ENCODE measurements at places on chromosomes 7 and 10.
A peak's percentile ranks its signal among the peaks of the same experiment; 100 is the strongest.

DNA sequence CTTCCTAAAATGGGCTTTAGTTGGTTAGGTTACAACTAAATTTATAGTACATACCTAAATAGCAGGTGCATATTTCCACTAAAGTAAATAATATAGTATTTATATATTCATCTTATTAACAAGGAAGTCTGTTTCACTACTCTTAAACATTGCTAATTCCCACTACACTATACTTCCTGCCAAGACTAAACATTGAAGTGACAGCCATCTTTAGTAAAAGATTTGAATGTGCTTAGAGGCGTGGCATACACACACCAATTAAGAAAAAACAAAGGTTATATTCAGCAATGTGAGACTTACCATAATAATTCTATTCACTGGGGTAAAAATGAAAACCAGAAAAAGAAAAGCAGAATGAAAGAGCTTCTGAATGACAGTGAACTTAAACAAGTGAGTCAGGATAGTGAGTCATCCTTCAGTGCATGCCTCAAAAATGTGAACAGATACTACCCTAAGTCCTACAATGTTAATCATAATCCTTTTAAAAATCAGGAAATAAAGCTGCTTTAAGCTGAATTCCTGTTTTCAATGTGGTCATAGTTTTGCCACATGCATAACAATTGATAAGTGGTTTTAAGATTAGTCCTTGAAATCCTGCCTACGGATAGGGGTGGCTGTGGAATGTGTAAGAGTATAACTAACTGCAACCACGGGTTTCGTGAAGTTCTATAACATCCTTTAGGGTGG lies 59.4 kb downstream of the USP6NL start:
- peak overlapping the region; percentile 63 for H3K27ac ChIP-seq
- peak; percentile 32 for DNase-seq
- H3K36me3 ChIP-seq: no peaks in the 10 kb centered on the region
- H3K4me1 ChIP-seq: peaks cover 23% of the 10 kb centered on the region
- no peak overlapping the region for H3K4me3 ChIP-seq
- H3K27me3 ChIP-seq: no peaks in the 10 kb centered on the region

DNA sequence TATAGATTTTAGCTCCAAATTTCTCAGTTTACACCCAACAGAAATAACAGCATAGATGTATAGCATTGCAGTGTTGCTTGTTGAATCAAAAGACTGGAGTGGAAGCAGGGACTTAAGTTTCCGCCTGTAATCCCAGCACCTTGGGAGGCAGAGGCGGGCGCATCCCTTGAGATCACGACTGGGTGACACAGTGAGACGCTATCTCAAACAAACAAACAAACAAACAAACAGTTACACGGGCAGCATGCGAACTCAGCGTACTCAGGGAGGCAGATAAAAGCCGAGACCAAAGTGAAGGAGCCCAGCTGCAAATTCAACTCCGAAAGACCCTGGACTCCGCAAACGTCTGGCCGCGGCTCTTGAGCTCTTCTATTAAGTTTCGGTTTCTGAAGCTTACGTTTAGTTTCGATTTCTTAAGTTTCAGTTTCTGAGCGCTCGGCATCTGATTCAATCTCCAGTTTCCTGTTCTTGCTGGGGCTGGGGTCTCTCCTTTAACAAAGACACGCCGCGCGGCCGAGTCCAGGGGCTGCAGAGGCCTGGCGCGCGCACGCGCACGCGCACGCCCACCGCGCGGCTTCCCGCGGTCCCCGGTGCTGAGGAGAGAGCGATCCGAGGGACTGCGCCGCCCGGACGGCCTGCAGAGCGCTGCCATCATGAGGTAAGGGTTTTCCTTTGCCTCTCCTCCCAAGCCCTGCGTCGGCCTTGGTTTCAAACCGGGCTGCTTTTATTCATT lies at the start of gene IFIT5:
Gene IFIT5 (plus strand): TSS at position 423 of the 733 bp plus-strand sequence. CDS start 231 bp downstream, at position 654.
- no peaks in the 10 kb centered on the region for H3K27me3 ChIP-seq
- H3K4me3 ChIP-seq: peak within 1 kb of the TSS; percentile 54
- 0 out of 3 replicates have a peak within 1 kb of the TSS, but pooled peaks have one; percentile 10 for H3K27ac ChIP-seq
- peak; percentile 23 for DNase-seq
- peaks cover 9% of the 10 kb centered on the region for H3K4me1 ChIP-seq

DNA sequence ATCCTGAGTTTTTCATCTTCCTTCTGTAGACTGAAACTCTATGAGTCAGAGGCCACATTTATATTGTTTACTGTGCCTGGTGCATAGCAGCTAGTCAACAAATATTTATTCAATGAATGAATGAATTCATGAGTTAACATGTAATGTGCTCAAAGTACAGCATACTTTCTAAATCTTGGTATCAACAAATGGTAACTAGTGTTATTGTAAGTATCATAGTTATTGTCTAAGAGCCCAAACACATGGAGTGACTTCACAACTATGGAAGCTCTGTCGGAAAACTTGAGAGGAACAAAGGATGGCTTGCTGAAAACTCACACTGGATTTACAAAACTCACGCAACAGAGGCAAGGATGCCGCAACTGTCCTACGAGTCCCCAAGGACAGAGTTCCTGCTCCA lies 35.9 kb downstream of the DENND2A start:
- H3K4me3 ChIP-seq: no peak overlapping the region
- no peaks in the 10 kb centered on the region for H3K4me1 ChIP-seq
- no peak overlapping the region for H3K27ac ChIP-seq
- H3K27me3 ChIP-seq: peaks cover 81% of the 10 kb centered on the region
- no peaks in the 10 kb centered on the region for H3K36me3 ChIP-seq
- no peak for DNase-seq

GRCh38 chr7:108347616-108348015 lies 108.6 kb downstream of the NRCAM start:
- H3K27me3 ChIP-seq: peaks cover 13% of the 10 kb centered on the region
- H3K36me3 ChIP-seq: no peaks in the 10 kb centered on the region
- DNase-seq: no peak

- no peak for DNase-seq
- H3K4me1 ChIP-seq: no peaks in the 10 kb centered on the region
- H3K4me3 ChIP-seq: no peak overlapping the region
- no peaks in the 10 kb centered on the region for H3K27me3 ChIP-seq
- H3K27ac ChIP-seq: no peak overlapping the region
Observed at GRCh38 chr10:36574207-36574606, 551.2 kb upstream of the ANKRD30A start.

DNA sequence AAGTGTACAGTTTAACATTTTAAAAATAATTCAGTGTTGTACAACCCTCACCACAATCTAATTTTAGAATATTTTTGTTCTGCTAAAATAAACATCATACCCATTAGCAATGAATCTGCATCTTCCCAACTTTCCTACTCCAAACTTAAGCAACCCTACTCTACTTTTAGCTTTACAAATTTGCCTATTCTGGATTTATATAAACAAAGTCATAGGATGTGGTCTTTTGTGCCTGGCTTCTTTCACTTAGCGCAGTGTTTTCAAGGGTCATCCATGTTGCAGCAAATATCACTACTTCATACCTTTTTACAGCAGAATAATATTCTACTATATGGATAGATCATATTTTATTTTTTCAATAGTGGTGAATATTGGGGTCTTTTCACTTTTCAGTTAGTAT lies 18.9 kb downstream of the CALML3 start:
- DNase-seq: no peak
- no peaks in the 10 kb centered on the region for H3K36me3 ChIP-seq
- peaks cover 61% of the 10 kb centered on the region for H3K4me1 ChIP-seq
- H3K27ac ChIP-seq: no peak overlapping the region

- no peaks in the 10 kb centered on the region for H3K27me3 ChIP-seq
- peaks cover 11% of the 10 kb centered on the region for H3K4me1 ChIP-seq
- H3K27ac ChIP-seq: no peak overlapping the region
- peak; percentile 25 for DNase-seq
Observed at GRCh38 chr7:133958822-133959221, 168.3 kb upstream of the LRGUK start.

DNA sequence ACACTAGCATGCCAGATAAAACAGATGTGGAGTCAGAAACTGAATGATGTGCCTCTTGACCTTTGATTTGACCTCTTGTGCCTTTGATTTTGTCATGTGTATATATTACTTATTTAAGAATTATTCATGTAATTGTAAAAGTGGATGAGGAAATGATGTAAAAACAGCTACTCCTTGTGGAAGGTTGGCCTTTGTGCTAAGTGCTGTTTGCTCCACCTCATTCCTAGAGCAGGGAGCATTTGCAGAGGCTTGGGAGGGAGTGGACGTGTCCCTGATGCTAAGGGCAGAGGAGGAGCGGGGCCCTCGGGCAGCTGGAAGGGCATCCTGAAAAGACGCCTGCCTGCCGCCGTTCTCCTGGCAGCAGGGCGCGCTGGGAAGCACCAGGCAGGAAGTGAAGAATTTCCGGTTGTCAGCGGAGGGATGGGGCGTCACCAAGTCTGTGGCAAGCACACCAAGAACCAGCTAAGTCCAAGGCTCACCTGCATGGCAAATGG lies 197.6 kb upstream of the ZNF32 start:
- no peaks in the 10 kb centered on the region for H3K36me3 ChIP-seq
- no peak for DNase-seq
- no peaks in the 10 kb centered on the region for H3K4me1 ChIP-seq
- H3K4me3 ChIP-seq: no peak overlapping the region
- no peak overlapping the region for H3K27ac ChIP-seq

DNA sequence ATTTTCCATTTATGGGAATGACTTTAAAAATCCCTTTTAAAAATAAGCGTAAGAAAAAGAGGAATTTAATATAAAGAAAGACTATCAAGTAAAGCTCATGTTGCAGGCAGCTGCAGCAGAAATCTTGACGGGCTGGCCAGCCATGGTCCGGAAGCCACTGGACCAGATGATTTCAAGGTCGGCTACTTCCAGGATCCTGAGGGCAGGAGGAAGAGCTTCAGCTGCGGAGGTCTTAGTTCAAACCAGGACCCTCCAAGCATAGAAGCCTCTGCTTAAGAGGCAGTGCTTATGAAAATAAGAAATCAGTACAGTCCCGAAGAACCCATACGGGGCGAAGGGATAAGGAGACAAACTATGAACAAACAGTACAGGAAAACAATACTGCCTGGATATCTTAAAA lies 220.2 kb upstream of the CELF2 start:
- DNase-seq: no peak
- no peaks in the 10 kb centered on the region for H3K27me3 ChIP-seq
- H3K27ac ChIP-seq: no peak overlapping the region

GRCh38 chr10:5123886-5124285 lies 29.7 kb downstream of the AKR1C3 start:
- no peaks in the 10 kb centered on the region for H3K36me3 ChIP-seq
- no peak overlapping the region for H3K4me3 ChIP-seq
- H3K4me1 ChIP-seq: no peaks in the 10 kb centered on the region
- no peak overlapping the region for H3K27ac ChIP-seq

DNA sequence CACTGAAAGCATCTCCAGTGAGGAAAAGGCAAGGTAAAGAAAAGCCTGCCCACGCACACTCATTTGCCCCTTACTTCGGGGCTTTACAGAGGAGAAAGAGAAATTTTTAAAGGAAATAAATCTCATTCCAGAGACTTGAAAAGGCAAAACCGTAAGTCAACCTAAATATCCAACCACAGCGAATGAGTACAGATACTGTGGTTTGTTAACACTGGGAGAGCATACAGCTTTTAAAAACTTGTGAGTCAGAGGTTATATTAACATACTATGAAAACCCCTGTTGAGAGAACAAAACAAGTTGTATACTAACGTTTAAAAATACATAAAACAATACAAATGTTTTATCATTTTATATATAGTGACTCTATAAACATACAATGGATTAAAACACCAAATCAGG lies 28.6 kb upstream of the ST7 start:
- H3K36me3 ChIP-seq: no peaks in the 10 kb centered on the region
- H3K4me3 ChIP-seq: no peak overlapping the region
- H3K27me3 ChIP-seq: no peaks in the 10 kb centered on the region
- H3K4me1 ChIP-seq: no peaks in the 10 kb centered on the region

DNA sequence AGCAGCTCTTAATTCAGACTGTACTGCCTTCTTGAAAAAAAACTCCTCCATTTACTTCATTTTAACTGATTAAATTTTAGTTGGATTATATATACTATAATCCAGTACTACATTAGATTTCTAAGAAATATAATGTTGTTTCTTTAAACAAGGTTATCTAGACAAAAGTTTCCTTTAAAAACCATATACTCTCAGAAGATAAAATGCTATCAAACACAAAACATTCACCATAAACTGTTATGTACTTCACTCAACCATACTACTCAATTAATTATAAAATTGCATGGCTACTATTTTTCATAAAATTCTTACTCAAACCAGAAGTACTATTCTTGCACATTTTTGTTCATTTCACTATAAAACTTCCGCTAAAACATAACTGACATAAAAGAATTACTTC lies 12.7 kb downstream of the GPR22 start:
- H3K27me3 ChIP-seq: no peaks in the 10 kb centered on the region
- no peak overlapping the region for H3K27ac ChIP-seq
- H3K4me1 ChIP-seq: no peaks in the 10 kb centered on the region
- H3K36me3 ChIP-seq: no peaks in the 10 kb centered on the region
- H3K4me3 ChIP-seq: no peak overlapping the region

GRCh38 chr10:86657396-86658011 lies 3.2 kb downstream of the OPN4 start:
- peaks cover 8% of the 10 kb centered on the region for H3K27me3 ChIP-seq
- no peak for DNase-seq
- H3K36me3 ChIP-seq: no peaks in the 10 kb centered on the region
- H3K27ac ChIP-seq: no peak overlapping the region
- H3K4me1 ChIP-seq: peaks cover 4% of the 10 kb centered on the region

DNA sequence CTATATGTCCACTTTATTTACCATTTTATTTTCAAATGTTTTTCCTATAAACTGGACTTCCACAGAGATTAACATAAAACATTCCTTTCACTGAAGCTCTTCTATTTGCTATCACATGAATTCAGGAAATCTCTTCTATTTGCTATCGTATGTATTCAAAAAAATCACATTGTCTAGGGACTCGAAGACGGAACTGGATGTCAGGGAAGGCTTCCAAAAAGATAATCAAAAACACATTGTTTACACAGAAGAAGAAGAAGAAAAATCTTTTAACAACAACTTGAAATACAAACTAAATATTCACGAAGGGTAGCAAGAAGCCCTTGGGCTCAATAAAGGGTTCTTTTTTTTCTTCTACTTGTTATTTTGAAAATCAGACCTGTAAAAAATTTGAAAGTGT lies 426.1 kb upstream of the LRRN3 start:
- DNase-seq: no peak
- H3K27me3 ChIP-seq: no peaks in the 10 kb centered on the region
- no peak overlapping the region for H3K4me3 ChIP-seq
- no peak overlapping the region for H3K27ac ChIP-seq

Measured in K562 (cell line).